ENCODE measurements at places on chromosomes 7 and 10. TPM values are rescaled to one million over a fixed set of nuclear protein-coding genes. Genes with fewer than 3 reads are reported as not detected.

CRHR2 gene
- not detected for total RNA-seq

BET1 gene
- total RNA-seq: 29.4 TPM

TMEM72 gene
- total RNA-seq: not detected

NANOS1 gene
- total RNA-seq: 1.5 TPM

NKX1-2 gene
- under 0.01 TPM for total RNA-seq

KCNMA1 gene
- total RNA-seq: 44.8 TPM

ATP6V0A4 gene
- not detected for total RNA-seq

MMD2 gene
- not detected for total RNA-seq

NUP205 gene
- total RNA-seq: 61.7 TPM

FANK1 gene
- 1.3 TPM for total RNA-seq

AGMO gene
- under 0.01 TPM for total RNA-seq

IFIT2 gene
- 8.7 TPM for total RNA-seq

ALOX5 gene
- not detected for total RNA-seq

SLC29A3 gene
- total RNA-seq: 1.8 TPM

CFAP58 gene
- 0.58 TPM for total RNA-seq

BLNK gene
- not detected for total RNA-seq

FAM25G gene
- not detected for total RNA-seq

CXCL12 gene
- 42.0 TPM for total RNA-seq

KCTD7 gene
- 10.9 TPM for total RNA-seq

PROSER2 gene
- 2.0 TPM for total RNA-seq

ANK3 gene
- total RNA-seq: 4.5 TPM

PCDH15 gene
- total RNA-seq: under 0.01 TPM

LEP gene
- not detected for total RNA-seq

UTF1 gene
- total RNA-seq: not detected

AKR1D1 gene
- not detected for total RNA-seq

IL6 gene
- total RNA-seq: 2.2 TPM

DPYSL4 gene
- total RNA-seq: 1.3 TPM

TMEM184A gene
- total RNA-seq: not detected

GALNT17 gene
- not detected for total RNA-seq

All from smooth muscle cell of trachea (primary cell).